ENCODE measurements at places on chromosomes 4 and X. TPM values are rescaled to one million over a fixed set of nuclear protein-coding genes. Genes with fewer than 3 reads are reported as not detected.

The MAGEB1 gene
- total RNA-seq, result not detected

The CLDN22 gene
- total RNA-seq, result not detected

The NUDT6 gene
- 11.7 TPM for total RNA-seq

The BRS3 gene
- total RNA-seq, result not detected

The ASB11 gene
- not detected for total RNA-seq

The SGMS2 gene
- 51.1 TPM for total RNA-seq

The L1CAM gene
- 7.9 TPM for total RNA-seq

The SMARCA1 gene
- total RNA-seq, result 48.5 TPM

The ATP1B4 gene
- total RNA-seq, result not detected

Measured in H4 (cell line).